ENCODE measurements at places on chromosomes 5 and 9.

DNA sequence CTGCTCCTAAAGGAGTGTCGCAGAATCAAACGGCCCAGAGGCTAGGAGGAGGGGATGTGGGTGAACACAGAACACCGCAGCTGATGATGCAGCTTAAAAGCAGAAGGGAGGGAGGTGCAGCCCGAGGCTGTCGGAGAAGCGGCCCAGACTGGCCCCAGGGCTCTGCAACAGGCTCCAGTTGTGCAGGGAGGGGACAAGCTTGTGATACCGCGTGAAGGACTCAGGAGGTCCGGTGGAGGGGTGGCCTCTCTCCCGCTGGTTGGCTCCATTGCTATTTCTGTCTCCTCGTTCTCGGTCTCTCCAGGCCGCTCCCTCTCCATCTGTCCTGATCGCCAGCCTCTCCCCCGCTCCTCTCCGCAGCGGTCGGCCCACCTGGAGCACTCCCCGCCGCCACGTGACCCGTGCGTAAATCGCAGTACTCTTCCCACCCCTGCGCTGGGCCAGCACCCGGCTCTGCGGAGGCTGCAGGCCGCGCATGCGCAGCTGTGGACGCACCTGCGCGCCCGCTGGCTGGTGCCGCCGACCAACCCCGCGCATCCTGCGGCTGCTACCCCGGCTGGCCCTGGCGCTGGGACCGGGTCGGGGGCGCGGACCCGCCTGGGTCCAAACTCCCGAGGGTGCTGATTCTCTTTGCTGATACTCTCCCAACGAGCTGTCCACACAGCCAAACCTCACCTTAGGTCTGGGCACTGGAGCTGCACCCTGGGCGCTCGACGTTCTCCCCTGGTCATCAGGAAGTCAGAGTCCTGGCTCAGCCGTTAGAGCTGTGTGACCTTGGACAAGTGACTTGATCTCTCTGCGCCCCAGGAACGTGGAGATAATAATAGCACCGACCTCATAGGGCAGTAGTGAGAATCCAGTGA is 3.7 kb upstream of the STXBP1 start:
- DNase-seq: peak; percentile 83

- DNase-seq: no peak
Observed at GRCh38 chr5:55410845-55411244, 103.1 kb downstream of the MTREX start.

DNA sequence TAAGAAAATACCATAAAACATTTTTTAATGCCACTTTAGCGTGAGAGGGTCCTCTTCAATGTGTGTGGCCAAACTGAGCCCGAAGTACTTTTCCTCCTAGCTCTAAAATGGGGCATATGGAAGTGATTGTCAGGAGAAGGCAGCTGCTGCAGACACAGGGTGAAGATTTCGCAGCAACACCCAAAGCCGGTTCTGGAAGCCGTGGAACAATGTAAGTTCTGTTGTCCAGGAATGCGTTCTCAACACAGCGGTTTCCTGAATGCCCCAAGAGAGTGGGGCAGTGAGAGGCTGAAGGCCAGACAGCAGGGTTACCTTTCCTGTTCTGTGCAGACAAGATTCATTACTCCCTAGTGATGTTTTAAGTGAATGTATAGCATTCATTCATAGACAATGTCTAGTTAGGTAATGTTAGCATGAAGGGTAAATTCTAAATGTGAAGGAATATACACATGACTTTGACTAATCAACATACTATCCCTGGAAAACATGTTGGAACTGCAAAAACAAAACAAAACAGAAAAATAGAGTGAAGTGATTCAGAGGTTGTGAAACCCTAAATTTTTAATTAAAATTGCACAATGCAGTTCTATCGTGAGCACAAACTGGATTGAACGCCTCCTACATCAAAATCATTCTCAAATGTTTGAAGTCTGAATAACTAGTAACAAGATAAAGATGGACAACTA is 197.0 kb upstream of the SEMA6A start:
- DNase-seq: no peak

DNA sequence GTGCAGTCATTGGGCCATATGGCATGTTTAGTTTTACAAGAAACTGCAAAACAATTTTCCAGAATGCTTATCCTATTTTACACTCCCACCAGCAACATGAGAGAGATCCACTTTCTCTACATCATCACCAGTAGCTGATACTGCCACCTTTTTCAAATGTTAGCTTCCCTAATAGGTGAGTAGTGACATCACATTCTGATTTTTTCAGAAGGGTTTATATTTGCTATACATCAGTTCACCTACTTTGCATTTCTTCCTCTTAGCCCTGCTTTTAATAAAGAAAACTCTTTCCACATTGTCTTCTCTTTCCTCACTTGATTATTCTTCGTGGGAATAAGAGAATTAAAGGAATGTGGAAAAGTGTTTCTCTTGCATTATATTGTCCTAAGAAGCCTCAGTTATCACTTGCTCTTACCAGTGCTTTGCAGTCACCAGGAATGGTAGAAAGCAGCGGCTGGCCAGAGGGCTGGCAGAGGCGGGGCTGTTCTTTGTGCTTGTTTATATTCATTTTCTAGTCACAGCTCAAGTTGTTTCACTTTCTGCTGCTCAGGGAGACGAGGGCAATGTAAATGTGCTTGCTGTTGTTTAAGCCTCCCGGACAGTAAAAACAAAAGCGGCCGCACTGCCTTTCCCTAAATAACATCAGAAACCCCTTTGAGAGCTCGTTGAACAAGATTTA is 164.8 kb downstream of the HSD17B3 start:
- no peak for DNase-seq

GRCh38 chr9:13267743-13268142 is 11.7 kb downstream of the MPDZ start:
- no peak for DNase-seq

DNA sequence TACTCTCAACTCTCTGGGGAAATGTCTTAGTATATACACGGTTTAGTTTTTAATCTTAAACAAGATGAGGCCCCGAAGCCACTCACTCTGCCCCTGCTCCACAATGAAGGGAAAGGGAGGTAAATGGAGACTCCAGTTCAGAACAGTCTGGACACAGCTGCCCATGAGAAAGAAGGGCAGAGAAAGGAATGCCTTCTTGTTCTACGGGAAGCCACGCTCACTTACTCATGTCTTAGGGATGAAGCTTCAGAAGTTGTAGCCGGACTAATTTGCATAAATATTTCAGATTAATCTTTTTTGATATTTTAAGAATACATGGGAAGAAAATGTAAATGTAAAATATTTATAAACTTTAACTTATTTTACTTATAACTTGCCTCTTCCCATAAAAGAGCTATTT is 94.0 kb downstream of the COL23A1 start:
- no peak for DNase-seq

DNA sequence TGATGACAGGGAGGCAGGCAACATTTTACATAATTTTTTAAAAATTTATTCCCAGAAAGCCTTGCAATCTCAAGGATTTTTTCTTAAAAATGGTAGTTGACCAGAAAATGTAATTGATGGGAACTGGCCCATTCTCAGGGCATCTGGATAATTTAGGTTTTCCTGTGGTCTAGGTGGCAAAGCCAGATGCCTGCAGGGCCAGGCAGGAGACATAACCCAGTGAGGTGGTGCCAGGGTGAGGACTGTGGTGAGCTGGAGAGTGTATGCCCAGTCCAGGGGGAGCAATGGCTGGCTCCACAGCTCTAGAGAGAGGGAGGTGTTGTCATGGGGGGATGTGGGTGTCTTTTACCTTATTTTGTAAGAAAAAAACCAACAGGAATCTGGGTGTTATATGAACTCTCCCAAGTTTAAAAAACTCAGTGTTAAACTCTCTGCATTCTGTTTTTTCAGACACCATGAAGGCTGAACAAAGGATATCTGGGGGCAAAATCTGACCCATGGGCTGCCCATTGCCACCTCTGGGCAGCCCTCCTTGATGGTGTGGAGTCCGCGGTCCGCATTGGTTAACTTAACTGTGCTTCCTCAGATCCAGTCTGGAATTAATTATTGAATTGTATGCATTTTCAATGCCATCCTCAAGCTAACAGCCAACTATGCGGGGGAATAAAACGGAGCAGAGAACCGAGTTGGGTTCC is 43.9 kb downstream of the BOD1 start:
- no peak for DNase-seq

GRCh38 chr5:107058803-107059202 is 611.9 kb downstream of the EFNA5 start:
- no peak for DNase-seq

DNA sequence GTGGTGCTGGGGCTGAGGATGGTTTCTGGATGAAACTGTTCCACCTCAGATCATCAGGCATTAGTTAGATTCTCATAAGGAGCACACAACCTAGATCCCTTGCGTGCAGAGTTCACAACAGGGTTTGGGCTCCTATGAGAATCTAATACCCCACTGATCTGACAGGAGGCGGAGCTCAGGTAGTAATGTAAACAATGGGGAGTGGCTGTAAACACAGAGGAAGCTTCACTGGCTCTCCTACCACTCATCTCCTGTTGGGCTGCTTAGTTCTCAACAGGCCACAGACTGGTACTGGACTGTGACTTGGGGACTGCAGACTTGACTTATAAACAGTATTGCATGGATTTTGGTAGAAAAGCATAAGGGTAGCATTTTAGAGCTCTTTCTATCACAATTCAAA is 870.7 kb upstream of the CDH10 start:
- no peak for DNase-seq

GRCh38 chr9:81379655-81380054 is 309.7 kb downstream of the TLE1 start:
- no peak for DNase-seq

- no peak for DNase-seq
Observed at GRCh38 chr9:135743546-135744332, 41.8 kb downstream of the KCNT1 start.

GRCh38 chr9:99833735-99834134 is 12.1 kb downstream of the NR4A3 start:
- no peak for DNase-seq

GRCh38 chr9:136103651-136104487 is 8.8 kb upstream of the NACC2 start:
- no peak for DNase-seq

- no peak for DNase-seq
Observed at GRCh38 chr5:131679911-131680310, 44.9 kb upstream of the RAPGEF6 start.

DNA sequence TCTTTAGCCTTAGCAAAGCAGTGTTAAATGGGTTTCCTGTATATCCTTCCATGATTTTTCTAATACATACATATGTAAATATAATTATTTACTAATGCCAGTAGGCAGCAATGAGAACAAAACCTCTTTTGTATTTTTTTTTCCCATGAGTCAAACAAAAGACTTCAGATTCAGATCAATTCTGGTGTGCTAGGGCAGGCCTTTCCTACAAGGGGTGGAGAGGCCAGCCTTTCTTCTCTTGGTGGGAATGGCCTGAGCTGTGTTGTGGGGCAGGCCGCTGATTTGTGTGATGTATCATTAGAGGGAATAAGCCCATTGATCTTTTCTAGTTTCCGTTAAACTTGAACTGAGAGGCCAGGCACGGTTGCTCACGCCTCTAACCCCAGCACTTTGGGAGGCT is 115.5 kb upstream of the DMRT1 start:
- DNase-seq: no peak

DNA sequence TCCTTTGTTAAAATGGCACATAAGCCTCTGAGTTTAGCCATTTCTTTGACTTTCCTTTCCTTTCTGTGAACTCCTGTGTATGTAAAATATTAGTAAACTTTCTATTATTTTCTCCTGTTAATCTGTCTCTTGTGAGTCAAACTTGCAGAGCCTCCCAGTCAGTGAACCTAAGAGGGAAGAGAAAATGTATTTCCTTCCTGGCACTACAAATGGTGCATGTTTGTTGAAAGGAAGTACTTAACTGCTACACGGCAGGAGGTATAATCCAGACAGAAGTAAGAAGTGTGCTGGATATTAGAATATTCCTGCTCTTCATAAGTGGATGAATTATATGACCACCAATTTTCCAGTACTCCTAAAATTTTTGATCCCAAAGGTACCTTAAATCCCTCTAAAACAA is 23.0 kb downstream of the CTSL start:
- no peak for DNase-seq

- no peak for DNase-seq
Observed at GRCh38 chr5:8829323-8830029, 716.4 kb downstream of the SEMA5A start.

DNA sequence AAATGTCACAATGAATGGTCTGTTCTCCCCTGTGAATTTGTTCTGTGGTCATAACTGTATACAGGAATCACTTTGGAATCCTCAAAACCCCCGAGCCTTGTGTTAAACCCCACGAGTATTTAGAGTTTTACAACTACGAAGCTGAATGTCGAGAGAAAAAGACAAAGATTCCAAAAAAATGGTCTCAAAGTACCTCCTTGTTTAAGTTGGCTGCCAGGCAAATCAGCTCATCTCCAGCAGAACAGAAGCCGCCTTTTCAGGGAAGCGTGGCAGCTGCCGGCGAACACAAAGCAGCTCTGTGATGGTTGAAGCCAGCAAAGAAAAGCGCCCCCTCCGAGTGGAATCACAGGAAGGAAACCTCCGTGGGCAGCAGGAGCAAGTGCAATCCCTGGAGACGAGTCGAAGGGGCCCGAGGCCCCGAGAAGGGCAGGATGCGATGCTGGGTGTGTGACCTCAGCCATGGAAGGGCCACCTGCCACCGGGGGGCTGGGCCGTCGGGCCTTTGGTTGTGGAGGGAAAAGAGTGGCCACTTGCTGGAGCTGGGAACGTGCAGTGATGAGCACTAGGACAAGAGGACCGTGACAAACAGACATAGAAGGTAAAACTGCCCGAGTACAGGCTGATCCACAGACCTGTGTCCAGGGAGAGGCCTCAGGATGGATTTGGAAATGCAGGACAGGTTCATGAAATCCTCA is 706.4 kb downstream of the SEMA5A start:
- no peak for DNase-seq

GRCh38 chr9:135166565-135166964 is 79.1 kb downstream of the OLFM1 start:
- no peak for DNase-seq

DNA sequence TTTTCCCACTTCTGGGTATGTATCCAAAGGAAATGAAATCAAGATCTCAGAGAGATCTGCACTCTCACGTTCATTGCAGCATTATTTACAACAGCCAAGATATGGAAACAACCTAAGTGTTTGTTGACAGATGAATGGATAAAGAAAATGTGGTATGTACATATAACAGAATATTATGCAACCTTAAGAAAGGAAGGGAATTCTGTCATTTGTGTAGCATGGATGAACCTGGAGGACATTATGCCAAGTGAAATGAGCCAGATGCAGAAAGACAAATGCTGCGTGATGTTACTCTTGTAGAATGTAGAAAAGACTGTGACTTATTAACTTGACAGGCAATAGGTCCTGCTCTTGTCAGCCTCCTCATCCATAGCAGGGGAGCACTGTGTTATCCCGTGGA is 31.4 kb downstream of the PPARGC1B start:
- no peak for DNase-seq

GRCh38 chr5:17907094-17907493 is 272.8 kb downstream of the TAF11L14 start:
- peak; percentile 20 for DNase-seq

DNA sequence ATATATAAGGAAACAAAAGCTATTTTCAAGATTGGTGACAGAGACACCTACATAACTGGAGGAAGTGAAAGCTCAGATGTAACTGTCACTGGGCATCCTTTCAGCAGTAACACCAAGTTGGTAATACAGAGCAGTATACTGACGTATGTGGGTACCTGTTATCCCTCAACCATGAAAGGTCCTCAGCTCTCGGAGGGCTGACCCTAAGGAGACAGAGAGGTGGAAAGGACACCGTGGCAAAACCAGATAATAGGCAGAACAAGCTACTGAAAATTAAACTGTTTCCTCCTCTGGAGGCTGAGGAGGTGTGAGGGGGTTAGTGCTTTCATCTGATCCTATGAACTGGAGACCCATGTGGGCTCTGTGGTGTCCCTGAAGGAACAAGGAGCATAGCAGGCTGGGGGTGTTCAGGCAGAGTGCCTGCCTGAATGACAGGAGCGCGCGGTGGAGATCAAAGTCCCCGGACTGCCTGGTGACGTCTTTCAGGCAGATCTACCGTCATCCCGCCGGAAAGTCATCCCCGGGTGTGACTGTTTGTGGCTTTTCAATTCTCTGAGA is 130.2 kb upstream of the FSTL4 start:
- no peak for DNase-seq

Measured in NB4 (cell line).